Dermis blood vessel endothelial cell (primary cell): ENCODE measurements at places on chromosomes 1 and 21. TPM values are rescaled to one million over a fixed set of nuclear protein-coding genes. Genes with fewer than 3 reads are reported as not detected.

The RGS4 gene
- total RNA-seq: 9.2 and 26.5 TPM in 2 replicates

The TSHB gene
- total RNA-seq: not detected in 2 replicates

GRCh38 chr1:45658171-45658570, 28.2 kb downstream of the GPBP1L1 start:
- DNase-seq: no peak

The SAMSN1 gene
- total RNA-seq: 0.05 TPM in 1 of 2 replicates, not detected in the other

The OR6N1 gene
- total RNA-seq: not detected in 2 replicates

DNA sequence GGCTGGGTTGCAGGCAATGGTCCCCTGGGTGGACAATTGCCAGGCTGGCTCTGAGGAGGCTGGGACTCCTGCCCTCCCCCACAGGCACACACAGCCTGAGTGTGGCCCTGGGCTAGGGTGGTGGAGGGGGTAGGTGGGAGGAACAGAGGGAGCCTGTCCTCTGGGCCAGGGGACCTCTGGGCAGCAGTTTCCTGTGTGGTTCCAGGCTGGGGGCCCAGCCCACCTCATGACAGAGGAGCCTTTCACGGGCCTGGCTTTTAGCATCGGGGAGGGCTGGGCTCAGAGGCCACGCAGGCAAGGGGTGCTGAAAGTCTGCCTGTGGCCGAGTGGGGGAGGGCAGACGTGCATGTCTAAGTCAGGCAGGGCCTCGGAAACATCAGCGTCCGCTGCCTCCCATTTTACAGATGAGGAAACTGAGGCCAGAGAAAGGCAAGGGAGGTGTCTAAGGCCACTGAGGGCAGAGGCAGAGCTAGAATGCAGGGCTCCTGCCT, 7.0 kb downstream of the EXTL1 start:
- no peak for DNase-seq

- no peak for DNase-seq
Measured at GRCh38 chr1:119219711-119220110, 79.3 kb upstream of the WARS2 start.

DNA sequence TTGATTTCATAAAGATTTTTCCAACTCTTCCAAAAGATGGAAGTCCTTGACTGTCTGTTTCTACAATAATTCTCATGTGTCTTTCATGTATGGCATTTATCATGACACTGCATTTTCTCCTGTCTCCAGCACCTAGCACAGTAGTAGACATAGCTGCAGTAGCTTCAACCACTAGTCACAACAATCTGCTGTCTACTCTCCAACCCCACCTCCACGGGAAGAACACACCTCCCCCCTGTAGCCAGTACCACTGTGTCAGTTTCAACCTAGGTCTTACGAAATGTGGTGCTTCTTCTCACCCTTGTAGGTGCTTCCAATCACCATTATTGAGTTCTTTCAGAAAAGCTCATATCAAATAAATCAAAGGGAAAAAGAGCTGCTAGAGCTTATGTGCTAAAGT, 425.1 kb upstream of the ADAMTS5 start:
- no peak for DNase-seq

DNA sequence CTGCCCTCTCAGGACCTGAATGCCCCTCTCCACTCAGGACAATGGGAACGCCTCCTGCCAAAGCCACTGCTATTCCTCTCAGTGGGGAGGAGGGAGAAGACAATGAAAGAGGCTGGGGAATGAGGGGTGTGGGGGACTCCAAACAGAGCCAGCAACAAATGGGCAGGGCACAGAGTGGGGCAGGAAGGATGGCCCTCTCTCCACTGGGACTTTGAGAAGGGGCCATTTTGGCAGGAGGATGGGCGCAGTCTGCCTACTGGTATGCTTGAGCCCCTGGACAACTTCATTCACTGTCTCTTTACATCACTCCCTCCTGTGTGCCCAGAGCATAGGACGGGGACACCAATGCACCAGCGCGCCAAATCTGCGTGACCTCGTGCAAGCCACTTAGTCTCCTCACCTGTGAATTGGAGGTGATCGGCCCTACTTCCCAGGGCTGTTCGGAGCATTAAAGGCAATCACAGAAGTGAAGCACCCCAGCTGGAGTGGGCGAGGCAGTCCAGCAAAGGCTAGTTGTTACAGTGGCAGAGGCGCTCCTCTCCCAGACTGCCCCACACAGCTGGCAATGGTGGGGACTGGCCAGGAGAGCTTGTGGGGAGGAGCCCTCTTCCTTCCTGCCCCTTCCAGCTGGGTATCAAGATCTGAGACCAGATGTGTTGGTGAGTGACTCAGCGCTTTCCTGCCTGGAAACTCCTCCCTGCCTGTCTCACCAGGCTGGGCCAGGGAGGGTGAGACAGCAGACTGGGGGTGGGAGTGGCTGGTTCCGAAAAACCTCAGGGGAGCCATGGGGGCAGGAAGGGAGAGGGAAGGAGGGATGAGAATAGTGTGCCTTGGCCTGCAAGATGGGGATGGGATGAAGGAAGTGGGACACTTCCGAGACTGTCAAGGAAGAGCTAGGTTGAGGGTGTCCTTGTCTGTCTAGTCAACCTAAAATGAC, 22.4 kb upstream of the SYNC start:
- peak; percentile 88 for DNase-seq

GRCh38 chr1:217188280-217189237, 442.3 kb downstream of the GPATCH2 start:
- DNase-seq: no peak

DNA sequence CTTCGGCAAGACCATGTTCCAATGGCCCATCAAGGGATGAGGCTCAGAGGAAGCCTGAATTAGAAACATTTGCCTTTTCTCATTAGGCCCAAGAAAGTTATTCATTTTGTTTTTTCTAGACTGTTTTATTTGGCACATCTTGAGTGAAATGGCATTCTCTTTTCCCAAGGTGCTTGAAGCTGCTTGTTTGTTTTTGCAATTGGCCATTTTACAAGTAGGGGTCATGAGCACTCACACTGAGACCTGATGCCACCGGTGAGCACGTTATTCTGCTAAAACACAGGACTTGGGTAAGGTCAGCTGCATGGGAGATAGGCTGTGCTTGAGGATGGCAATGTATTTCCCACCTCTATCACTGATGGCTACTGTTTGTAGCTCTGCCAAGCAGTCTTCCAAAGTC, 128.1 kb downstream of the TBX15 start:
- DNase-seq: no peak

The CACNA1S gene
- total RNA-seq: not detected in 2 replicates

DNA sequence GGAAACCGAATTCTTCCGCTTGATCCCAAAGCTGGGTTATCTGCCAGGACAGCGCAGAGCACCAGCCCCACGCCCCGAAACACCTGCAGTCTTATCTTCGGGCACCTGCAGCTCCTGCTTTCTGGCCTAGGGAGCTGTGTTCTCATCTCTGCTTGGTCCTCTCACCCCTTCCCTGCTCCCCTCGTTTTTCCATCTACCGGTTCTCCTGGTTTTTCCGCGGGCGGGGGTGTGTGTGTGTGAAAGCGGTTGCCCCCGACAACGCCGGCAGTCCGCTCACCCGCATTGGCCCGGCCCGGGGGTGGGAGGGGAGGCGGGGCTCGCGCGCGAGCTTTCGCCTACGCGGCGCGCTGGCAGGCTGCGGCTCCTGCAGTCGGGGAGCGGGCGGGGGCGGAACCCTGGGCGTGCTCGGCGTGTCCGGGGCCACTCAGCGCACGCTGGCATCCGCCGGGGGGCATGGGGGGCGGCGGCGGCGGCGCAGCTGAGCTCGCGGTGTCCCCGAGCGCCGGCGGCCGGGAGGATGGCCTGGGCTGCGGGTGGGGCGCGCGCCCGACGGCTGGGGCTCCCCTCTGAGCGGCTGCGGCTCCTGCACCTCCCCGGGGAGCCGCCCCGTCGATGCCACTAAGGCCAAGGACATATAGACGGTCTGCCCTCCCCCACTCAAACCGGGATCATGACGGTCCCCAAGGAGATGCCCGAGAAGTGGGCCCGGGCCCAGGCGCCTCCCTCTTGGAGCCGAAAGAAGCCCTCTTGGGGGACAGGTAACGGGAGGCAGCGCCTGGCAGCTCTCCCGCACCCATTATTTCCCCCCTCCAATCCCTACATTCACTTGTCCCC, 3.2 kb downstream of the ATP8B2 start:
- DNase-seq: peak; percentile 82

GRCh38 chr1:103941086-103941485, 191.4 kb downstream of the AMY1C start:
- no peak for DNase-seq

The RPE65 gene
- total RNA-seq: not detected in 2 replicates

DNA sequence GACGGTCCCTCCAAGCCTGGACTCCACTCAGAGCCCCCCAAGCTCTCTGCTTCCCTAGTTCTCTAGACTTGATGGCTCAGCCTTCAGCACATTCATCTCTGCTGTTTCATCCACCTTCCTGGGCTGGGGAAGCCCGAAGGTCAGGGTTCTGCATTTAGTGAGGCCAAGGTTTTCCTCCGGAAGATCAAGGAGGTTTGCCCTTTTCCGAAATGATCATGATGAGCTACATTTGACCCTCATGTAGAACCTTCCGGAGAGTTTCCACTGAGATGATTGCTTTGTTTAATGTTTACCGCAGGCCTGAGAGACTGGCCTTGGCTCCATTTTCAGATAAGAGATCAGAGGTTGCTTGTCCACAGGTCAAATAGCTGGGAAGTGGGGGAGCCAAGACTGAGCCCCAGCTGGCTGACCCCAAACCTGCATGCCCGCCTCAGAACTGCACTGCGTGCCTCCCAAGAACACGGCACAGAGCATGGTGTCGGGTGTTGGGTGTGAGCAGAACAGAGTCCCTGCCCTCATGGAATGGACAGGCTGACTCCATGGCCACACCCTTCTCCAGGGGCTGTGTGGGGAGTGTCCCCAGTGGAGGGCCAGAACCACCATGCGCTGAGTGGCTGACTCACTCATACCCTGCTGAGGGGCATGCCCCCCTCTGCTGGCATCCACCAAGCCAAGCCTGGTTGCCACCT, 200.8 kb upstream of the TMEM51 start:
- no peak for DNase-seq

The TPTE gene
- not detected in 2 replicates for total RNA-seq

DNA sequence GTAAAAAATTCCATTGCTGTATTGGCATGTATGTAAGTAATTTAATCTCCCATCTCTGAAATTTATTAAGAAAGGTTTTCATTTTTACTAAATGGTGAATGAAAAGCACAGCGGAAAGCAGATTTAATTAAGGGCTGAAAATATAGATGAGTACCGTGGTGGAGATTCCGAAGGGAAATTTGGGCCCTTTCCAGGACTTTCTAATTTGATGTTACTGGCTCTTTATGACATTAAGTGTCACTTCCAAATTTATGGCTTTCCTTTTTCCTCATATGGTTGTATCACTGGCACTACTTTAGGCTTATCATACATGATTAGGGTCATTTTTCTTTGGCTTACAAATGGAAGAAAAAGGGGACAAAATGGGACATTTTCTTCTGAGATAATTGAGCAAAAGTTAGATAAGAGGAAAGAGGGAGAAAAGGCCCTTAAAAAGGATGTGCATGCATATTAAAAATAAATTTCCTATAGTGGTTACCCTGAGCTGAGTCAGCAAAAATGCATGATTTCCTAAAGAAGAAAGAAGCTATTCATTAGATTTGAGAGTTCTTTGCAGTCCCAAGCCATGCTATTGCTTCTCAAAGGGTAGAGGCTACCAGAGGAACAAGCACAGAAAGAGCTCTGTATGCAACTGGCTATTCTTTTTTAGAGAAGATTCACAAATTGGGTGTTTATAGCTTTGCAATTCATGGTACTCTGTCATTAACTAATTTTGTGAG, 74.9 kb upstream of the CNIH3 start:
- DNase-seq: no peak

The PRAMEF25 gene
- total RNA-seq: not detected in 2 replicates

The CHRNB2 gene
- total RNA-seq: under 0.01 TPM in 1 of 2 replicates, not detected in the other

DNA sequence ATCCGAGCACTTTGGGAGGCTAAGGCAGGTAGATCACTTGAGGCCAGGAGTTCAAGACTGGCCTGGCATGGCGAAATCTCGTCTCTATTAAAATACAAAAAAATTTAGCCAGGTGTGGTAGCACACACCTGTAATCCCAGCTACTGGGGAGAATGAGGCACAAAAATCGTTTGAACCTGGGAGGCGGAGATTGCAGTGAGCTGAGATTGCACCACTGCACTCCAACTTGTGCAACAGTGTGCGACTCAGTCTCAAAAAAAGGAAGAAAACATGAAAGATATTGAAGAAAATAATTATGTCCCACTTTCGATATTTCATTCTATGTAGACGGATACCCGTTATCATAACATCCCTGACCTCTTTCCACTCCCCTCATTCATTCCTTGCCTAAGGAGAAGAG, 19.2 kb downstream of the TUT4 start:
- DNase-seq: no peak

GRCh38 chr1:225700889-225701465, 48.1 kb upstream of the ENAH start:
- DNase-seq: peak; percentile 5

The SPRR1A gene
- not detected in 2 replicates for total RNA-seq

DNA sequence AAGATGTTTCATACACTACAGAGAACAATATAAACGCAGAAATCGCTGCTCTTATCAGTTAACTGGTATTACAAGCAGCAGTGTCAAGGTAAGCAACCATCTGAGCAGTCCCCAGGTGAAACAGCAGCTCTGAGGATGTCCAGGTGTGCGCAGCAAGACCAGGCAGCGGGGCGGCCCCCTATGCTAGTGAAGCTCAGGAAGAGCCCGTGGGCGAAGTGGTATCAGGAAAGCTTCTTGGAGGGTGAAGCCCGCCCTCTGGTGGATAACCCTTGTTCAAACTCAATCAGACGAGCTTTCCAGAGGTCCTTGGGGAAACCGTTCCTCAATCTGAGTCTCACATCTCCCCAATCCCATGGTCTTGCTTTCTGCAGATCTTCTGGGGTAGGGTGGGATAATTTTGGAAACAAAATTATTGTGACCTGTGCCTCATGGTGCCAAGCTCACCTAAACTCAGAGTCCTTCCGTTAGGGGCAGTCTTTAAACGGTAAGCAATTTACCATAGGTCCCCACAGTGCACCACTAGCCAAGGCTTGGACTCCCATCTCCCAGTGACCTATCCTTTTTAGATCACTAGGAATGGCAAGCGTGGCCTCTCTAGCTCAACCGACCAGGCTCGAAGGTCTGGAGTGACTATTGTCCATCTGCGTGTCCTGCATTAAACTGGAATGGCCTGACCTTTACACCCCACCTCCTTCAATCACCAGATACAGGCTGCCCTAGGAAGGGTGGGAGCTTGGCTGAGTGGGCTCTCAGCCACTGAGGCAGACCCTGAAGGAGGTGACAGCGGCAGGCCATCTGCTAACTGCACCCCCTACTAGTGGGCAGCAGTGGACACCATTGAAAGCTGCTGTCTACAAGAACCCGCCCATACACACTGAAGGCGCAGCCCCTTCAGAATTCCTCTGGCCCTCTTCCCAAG, 13.6 kb upstream of the FAM110D start:
- DNase-seq: peak; percentile 92

GRCh38 chr1:228938537-228938901, 203.2 kb downstream of the RHOU start:
- DNase-seq: peak; percentile 59
